ENCODE measurements at places on chromosomes 16 and 17.

- DNase-seq, result no peak
Observed at GRCh38 chr16:70725912-70726828, 40.3 kb upstream of the MTSS2 start.

GRCh38 chr17:55325406-55325805 is 60.6 kb downstream of the HLF start:
- no peak for DNase-seq

DNA sequence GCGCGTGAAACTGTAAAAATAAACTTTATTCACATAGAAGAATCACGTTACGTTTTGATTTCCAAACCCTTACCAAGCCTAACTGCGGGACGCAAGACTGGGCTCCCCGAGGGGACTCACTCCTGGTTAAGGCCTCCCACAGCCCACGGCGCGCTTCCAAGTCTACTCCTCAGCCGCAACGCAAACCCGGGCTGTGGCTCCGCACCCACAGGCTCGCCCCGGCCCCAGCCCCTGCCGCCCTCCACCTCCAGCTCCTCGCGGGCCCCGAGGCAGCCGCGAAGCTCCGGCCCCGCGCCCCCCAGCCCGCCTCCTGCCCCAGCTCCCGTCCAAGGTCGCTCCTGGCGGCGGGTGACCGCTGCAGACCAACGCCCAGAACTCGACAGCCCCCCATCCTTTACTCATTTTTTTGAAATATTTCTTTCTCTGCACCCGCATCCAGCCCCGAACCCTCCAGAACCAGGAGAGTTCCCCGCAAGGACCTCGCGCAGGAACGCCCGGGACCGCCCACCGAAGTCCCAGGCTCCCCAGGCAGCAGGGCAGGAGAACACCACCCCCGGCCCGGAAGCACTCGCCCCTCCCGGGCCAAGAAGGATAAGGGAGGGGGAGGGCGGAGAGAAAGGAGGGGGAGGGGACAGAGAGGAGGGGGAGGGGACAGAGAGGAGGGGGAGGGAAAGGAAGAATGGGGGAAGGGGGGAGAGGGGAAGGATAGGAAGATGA is 912 bp downstream of the USP22 start:
- DNase-seq, result peak; percentile 51

GRCh38 chr16:61763991-61764390 is 272.2 kb downstream of the CDH8 start:
- DNase-seq, result no peak

DNA sequence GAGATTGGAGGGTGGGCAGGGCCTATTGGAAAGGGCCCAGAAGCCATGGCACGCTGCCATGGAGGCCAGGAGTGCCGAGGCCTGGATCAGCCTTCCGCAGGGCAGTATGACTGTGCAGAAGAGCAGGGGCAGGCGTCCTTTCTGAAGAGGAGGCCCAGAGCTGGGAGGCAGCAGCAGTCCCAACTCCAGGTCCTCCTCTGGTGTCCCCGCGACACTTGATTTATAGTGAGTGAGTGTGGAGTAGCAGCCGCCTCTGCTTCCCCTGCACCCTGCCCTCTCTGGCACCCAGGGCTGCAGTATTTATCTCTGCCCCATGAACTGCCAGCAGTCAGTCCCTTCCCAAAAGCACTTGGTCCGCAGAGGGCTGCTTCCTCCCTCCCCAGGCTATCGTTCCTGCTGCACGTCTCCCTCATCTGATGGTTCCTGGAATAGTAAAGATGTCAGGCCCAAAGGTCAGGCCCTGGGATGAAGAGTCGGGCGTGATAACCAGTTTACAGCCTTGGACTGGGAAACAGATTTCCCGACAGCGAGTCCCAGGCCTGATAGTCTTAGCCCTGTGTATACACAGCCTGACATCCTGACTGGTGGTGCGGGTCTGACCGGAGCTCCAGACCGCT is 32.9 kb downstream of the PGS1 start:
- no peak for DNase-seq

GRCh38 chr16:27725236-27726000 is 175.5 kb downstream of the KATNIP start:
- DNase-seq, result no peak

DNA sequence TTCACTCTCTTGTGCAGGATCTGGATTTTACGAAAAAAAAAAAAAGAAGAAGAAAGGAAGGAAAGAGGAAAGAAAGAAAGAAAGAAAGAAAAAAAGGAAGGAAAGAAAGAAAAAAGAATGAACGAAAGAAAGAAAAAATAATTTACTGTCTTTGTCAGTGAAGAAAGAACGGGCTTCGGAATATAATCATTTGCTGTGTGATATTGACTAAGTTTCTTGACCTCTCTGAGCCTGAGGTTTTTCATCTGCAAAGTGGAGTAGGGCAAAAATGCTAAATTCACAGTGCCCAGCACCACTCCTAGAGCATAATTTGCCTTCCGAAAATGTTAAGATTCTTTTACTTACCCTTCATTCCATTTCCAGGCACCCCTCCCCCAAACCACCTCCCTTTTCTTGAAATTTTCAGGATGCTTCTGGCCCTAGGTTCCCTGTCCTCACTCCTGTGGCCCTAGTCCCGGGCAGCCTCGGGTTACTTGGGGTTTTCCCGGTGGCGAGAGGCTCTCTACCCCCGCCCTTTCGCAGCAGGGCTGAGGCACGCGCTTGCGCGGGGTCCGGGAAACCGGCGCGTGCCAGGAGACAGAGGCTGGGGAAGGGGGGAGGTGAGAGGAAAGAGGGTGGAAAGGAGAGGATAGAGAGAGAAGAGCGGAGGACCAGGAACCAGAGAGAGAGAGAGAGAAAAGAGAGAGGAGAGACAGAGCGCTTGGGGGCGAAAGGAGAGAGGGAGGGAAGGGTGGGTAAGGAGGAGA is at the start of gene CNTNAP1:
TSS of gene CNTNAP1 (plus strand) at position 556 of the 746 bp plus-strand sequence. CDS start 299 bp downstream, outside the sequence.
- DNase-seq, result no peak

DNA sequence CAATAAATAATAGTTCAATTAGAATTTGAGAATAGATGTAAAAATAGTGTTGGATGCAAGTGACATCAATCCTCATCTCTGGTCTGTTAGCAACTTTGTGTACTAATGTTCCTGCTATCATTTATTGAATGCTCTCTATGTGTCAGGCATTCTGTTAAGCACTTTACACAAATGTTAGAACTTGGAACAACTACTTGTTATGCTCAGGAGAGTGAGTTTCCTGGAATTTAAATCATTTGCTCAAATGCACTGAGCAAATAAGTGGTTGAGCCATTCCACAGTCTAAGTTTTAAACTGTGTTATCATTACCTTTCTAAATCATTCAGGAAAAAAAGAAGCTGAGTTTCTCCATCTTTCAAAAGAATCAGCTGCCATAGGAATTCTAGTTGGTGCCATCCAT is 1327.3 kb upstream of the GOT2 start:
- no peak for DNase-seq

DNA sequence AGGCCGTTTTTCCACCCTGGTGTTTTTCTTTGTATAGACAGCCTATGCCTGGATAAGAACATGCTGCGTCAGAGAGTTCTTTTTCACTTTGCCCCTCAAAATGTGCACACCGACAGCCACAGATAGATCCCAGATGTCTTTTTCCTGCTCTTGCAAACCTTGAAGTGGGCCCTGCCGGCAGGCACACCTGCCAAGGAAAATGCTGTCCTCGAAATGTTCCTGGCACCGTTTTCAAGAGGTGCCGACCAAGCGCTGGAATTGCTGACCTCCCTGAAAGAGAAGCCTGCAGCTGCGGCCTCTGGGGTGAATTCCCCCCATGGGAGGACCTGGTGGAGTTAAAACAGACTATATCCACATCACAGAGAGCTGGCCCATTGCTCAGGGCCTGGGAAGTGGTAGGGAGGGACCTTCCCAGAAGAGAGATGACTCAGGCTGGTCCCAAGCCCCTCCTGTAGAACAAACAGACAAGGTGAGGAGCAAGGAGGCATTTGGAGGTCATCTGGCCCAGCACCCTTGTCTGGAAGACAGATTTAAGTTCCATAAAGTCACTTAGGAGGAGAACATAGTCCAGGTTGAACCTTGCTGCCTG is 668.1 kb downstream of the MAF start:
- DNase-seq, result no peak

GRCh38 chr16:60091529-60091928 is 1357.4 kb upstream of the GOT2 start:
- DNase-seq, result no peak

DNA sequence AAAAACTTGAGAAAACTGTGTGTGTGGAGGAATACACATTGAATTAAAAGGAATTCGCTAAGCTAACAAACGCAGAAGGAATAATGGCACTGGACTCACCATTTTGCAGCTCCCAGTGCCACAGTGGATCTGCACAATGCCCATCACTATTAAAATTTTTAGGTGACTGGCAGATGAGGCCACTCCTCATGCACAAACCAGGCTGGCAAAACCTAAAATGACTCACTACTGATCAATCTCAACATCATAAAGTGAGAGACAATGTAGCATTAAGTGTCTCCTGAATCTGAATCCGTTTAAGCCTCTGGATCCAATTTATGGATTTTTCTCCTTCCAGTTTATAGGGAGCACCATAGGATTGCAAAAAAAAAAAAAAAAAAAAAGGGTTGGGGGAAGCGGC is 20.6 kb downstream of the MYH10 start:
- DNase-seq, result no peak

DNA sequence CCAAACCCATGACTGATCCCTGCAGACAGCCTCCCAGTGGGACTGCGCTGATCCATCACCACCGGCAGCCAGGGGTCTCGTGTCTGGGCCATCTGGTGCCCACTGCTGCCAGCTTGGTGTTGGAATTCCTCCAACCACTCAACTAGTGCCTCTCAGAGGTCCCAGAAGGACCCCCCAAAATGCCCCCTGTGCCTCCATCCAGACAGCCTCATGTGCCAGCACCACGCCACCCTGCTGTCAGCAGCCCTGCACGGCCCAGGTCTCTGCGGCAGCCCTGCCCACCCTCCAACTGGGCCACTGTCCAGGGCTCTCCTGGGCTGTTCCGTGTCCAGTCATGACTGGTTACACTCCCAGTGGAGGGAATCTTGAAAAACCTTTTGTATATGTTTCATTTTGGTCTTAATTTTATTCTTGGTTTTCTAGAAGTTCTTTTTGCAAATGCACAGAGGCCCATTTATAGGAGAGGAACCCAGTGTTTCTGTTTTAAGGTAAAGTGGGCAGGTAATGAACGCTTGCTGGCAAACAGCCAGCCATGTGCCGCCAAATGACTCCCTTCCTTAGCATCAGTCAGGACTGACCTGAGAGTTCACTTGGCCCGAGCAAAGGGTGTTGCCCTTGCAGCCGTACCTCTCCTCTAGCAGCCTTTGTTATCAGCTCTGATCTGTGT is 34.6 kb downstream of the GRIN2C start:
- no peak for DNase-seq

DNA sequence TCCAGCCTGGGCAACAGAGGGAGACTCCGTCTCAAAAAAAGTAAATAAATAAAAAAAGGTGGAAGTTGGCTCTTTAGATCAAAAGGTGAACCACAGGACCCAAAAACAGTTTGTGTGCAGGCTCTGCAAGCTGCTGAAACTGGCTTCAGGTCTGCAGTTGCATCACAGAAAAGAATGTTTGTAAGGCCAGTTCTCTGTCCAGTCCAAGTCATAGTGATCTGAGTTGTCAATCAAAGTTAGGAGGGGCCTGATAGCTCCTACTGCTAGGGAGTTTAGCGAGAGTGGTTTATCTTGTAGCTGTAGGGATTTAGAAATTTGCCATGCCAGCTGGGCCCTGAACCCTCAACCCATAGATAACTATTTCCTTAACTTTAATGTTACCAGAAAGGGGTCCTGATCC is 101.2 kb upstream of the CACNG5 start:
- no peak for DNase-seq

DNA sequence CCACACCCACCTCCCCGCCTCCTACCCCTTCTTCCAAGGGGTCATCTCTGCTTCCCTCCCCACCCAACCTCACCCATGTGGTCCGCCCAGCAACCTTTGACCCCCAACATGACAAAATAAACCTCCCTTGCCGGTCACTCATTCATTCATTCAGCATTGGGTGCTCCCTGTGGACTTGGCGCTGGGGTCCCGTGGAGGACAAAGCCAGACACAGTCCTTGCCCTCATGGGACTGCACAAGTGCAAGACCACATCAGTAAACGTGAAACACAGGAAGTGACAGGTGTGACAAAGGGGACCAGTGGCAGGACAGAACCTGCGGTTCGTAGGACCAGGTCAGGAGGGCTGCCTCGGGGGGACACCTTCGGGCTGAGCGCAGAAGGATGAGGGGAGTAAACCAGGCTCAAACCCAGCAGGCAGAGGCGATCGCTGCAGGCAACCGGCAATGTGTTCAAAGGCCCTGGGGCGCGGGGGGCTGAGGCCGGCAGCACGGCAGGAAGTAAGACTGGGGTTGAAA is 185.4 kb downstream of the SEC14L1 start:
- DNase-seq, result no peak

DNA sequence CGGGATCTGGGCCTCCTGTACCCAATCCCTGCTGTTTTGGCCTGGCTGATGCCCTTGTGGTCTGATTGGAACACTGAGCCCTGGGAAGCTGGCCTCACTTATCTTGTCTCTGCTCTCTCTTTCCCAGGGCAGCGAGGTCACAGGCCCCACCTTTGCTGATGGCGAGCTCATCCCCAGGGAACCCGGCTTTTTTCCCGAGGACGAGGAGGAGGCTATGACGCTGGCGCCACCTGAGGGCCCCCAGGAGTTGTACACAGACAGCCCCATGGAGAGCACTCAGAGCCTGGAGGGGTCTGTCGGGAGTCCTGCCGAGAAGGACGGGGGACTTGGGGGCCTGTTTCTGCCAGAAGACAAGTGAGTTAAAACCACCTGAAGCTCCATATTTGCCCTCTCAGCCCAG is 126.0 kb downstream of the RAB11FIP4 start:
- DNase-seq, result no peak

DNA sequence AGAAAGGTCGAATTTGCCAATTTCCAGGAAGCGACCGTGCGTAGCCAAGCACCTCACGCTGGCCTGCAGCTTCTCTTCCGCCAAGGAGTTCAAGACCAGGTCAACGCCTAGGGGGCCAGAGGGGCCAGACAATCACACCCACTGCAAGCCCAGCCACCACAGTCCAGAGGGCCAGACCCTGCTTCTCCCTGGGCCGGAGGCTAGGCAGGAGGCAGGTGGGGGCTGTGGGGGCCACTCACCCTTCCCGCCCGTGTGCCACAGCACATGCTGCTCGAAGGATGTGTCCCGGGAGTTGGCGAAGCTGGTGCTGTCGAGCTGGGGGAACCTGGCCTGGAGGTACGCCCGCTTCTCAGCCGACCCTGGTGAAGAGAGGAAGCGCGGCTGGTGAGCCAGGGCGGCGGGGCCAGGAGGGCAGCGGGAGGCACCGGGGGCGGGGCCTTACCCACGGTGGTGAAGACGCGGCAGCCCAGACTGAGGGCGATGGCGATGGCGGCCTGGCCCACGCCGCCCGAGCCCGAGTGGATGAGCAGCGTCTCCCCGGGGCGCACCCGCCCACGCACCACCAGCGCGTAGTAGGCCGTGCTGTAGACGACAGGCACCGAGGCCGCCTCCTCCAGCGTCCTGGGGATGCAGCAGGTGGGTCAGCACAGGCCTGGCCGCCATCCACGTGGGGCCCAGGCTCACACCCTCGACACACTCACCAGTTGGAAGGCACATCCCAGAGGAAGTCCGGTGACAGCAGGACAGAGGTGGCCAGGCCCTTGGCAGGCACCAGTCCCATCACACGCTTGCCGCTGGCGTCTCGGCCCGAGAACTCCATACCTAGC is 14.3 kb downstream of the FASN start:
- DNase-seq, result no peak

Data from NCI-H2029 (cell line).